ENCODE measurements at places on chromosomes 2 and 18.

DNA sequence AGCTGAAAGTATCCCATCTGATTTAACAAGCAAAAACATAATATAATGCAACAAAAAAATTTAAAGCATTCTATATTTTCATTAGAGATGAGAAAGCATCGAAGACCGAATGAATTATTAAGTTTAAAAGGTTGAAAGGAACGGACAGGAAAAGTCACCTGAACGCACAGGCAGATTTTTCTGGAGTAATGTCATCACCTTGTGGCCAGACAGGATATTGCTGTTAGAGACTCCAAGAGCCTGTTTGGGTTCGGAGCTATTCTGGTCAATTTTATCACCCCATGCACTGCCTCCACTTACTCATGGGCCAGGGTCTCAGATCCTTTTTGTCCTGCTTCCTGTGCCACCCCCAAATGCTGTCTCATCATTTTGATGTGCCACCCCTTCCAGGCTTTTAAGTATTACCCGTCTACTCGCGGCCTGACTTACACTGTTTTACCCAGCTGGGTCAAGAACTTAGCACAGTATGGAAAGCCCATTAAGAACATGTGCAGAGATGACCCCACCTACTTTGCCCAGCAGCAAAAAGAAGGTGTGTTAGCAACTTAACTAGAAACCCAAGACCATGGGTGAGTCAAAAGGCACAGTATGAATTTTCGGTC is 27.3 kb downstream of the GKN2 start:
- no peak for DNase-seq

DNA sequence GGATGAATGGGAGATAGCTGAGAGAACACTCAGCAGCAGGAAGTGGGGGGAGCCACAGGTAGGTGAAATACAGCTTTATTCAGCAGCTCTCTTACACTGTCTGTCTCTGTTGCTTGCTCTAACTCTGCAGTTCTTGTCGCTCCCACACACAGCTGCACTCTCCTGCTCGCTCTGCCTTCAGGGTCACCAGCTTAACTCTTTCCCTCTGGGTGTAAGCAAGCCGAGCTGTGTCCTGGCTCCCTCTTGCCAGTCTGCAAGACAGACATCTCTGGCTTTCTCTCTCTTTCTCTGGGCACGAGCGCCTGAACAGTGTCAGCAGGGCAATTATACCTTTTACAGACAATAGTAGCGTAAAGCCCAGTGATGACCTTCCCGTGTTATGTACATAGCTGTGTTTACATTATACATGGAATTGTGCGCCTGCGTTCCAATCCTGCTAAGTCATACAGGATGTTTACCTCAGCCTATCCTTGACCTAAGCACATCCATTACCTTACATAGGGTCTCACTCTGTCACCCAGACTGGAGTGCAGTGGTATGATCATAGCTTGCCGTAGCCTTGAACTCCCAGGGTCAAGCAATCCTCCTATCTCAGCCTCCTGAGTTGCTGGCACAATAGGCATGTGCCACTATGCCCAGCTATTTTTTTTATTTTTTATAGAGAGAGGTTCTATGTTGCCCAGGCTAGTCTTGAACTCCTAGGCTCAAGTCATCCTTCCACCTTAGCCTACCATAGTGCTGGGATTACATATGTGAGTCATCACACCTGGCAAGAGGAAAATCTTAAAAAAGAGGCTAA is 57.8 kb upstream of the CHN1 start:
- DNase-seq: no peak

- DNase-seq: no peak
These were observed 96.0 kb downstream of the PLB1 start for GRCh38 chr2:28591711-28592335.

DNA sequence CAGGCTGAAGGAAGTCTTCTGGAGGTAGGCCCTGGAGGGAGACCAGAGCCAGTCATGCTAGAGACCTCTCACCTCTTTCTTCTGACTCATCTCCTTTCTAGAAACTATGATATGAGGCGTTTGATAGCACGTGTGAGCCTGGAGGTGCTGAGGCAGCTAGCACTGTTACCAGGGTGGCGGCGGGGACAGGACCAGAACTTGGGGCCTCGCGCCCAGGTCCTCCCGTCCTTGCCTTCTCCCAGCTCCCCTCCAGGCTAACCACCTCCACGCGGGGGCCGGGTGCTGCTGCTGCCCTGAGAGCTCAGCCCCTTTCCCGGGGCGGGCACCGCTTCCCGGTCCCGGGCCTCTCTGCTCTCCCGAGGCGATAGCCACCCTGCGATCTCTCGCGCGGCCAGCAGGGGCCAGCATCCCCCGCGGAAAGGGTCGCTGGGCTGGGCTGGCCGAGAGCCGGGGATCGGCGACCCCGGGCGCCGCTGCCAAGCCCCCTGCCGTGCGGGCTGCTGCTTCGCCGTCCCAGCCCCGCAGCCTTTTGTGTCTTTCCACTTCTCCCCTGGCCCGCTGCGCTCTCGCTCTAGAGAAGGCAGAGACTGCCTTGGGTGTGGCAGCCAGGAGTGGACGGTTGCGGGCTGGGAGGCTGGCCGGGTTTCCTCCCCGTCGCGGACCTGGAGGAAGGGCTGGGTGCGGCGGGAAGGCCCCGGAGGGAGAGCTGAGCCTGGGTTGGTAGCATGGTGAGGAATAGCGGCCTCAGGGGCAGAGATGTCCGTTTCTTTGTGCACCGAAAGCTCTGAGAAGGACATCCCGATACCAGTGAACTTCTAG is 49.1 kb downstream of the TMEM17 start:
- DNase-seq: peak; percentile 28

GRCh38 chr2:215527736-215528135 is 91.9 kb upstream of the FN1 start:
- no peak for DNase-seq

Data from activated gamma-delta T cell (primary cell).